ENCODE measurements at places on chromosomes 4 and X.

DNA sequence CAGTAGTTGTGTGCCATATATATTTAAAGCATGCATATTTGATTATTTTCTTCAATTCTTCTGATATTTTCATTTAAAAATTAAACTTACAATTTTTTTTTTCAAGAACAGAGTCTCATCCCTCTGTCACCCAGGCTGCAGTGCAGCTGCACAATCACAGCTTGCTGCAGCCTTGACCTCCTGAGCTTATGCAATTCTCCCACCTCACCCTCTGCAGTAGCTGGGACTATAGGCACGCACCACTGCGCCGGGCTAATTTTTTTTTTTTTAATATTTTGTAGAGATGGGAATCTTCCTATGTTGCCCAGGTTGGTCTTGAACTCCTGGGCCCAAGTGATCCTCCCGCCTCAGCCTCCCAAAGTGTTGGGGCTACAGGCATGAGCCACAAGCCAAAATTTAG, 5.8 kb upstream of the DCLK2 start:
- no peak for DNase-seq

- no peak for DNase-seq
These were observed 614.4 kb downstream of the RPA4 start for GRCh38 chrX:97498093-97498492.

GRCh38 chrX:153905481-153906095, 1.1 kb downstream of the AVPR2 start:
- DNase-seq, result no peak

DNA sequence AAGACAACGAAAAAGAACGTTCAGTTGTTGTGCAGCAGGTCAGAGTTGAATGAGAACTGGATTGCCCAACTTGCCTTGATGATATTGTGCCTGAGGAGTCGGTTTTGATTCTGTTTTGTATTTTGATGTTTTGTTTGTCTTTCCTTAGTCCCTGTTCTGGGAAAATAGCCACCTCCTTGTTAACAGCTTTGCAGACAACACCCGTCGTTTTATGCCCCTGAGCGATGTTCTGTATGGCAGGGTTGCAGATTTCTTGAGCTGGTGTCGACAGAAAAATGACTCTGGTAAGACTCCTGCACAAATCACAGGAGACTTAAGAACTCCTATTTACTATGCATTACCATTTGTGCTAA, 4.5 kb downstream of the BST1 start:
- DNase-seq, result no peak

GRCh38 chr4:183256343-183256742, 63.7 kb downstream of the CLDN22 start:
- no peak for DNase-seq

DNA sequence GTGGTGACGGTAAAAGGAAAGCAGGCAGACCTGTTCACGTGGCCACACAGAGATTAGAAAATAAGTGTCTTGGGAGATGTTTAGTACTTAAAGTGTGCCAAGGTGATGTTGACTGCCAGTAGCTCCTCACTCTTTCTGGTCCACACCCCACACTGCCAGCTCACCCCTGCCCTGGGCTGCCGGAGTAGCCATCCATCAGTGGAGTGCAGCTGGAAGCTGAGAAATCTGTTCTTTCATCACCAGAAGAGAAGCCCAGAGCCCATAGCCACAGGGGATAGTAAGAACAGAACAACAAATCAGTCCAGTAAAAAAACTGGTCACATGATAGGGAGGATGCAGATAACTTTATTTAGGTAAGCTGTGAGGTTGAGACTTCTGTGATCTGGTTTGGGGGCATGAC, 64.1 kb downstream of the WWC2 start:
- DNase-seq, result no peak

DNA sequence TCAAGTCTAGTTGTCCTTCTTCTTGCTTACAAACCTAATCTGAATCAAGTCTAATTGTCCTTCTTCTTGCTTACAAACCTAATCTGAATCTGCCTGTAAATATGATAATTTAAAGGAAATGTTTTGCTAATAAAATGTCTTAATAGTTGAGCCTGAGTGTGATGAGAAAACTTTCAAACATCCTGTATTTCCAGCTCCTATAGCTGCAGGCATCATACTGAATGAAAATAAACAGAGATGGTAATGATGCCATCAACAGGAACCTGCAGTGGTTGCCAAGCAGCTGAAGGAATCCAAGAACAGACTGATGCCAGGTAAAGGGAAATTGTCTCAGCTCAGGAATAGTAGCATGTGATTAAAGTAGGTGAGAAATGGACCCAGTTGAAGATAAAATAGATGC, 156.1 kb upstream of the IRS4 start:
- DNase-seq, result no peak

DNA sequence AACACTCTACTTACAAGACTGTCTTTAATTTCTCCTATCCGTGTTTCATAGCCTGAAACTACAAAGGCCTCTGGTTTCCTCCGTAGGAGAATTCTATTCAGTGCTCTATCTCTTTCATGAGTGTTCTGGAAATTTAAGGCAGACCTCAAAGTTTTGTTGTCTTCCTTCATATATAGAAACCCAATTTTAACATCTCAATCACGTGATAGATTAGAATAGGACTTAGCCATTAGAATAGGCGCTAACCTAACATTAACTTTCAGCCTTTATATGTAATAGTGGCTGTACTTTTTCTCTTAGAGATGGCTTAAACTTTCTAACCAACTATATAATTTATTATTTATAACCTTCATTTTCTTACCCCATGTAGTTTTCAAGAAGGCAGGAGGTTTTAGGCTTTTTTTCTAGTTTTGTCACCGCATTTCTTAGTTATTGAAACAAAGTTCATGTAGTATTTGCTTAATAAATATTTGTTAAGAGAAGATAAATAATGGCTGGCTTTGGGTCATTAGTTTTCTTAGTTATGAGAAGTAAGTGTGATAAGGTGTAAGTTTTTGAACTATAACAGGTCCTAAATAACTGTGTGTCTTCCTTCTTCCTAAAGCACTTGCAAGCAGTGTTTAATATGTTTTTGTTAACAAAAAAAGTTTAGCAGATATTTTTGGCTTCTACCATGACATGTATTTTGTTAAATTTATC, 1504.6 kb upstream of the ADGRL3 start:
- no peak for DNase-seq

DNA sequence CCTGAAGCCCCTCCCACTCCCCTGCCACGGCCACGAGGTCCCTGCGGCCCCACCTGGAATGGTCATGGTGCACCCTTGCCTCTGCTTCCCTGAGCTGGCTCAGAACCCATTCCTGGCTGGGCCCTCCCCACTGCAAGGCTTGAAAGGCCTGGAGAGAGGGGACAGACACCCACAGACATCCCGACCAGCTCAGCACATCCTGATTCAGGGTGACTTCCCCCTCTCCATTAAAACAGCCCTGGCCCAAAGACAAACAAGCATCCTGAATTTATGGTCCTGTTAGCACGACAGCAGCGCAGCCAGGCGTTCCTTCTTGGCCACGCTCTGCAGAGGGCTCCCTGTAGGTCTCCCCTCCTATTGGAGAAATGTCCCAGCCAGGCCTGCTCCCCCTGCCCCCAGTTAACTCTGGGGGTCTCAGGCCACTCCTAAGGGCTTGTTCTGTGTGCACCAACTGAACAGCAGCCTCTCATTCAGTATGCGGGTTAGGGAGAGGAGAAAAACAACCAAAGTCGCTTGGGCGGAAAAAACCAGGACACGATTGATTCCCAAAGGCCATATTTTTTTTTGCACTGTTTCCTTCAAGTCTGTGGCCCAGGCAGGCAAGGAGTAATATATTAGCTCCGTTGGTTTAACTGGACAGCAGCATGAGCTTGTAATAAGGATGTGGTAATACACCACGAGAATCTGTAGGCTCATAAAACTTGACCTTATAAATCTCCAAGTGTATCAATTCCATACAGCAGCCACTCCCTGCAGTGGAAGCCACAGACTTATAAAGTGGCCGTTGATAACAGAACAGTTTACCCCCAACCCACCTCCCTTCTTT, 106.7 kb upstream of the MSX1 start:
- no peak for DNase-seq

GRCh38 chr4:135032670-135033069, 831.1 kb upstream of the PABPC4L start:
- DNase-seq, result no peak

DNA sequence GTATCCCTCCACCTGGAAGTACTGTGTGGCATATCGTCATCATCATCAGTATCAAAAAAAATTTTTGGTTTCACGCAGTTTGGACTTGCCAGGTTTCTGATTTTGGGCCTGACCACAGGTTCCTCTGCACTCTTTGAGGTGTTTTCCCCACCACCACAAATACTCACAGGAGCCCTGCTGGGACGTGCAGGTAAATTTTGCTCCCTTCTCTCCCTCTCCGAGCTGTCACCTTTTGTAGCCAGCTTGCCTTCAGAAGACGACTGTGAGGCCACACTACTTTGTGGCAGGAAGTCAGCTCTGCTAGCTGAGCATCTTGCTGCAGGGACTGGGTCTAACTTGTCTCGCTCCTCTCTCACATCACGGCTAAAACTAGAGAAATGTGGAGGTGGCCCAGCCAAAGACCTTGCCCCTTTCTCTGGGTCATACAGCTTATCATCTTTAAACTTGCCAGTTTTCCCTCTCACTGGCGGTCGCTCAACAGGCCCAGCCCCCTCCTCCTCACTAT, 2.8 kb downstream of the PJA1 start:
- no peak for DNase-seq

- DNase-seq, result no peak
These were observed 27.1 kb downstream of the ATP11C start for GRCh38 chrX:139905743-139906142.

- no peak for DNase-seq
These were observed 312.9 kb downstream of the TRIML1 start for GRCh38 chr4:188452097-188452496.

GRCh38 chr4:149700272-149700671, 115.4 kb downstream of the IQCM start:
- no peak for DNase-seq

DNA sequence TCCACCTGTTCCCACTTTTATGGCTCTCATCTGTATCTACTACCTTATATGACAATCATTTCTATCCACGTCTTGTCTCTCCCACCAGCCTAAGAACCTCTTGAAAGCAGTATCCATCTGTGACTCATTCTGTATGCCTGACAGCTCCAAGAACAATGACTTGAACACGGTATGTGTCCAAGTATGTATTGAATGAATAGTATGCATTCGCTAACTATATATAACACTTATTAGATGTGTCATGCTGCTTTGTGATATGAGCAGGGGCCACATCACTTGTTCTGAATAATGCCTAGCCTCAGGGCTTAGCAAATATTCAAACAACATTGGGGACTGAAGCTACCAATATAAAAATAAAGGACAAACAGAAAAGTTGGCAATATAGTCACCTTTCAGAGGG, 4.9 kb downstream of the OPHN1 start:
- DNase-seq, result no peak

DNA sequence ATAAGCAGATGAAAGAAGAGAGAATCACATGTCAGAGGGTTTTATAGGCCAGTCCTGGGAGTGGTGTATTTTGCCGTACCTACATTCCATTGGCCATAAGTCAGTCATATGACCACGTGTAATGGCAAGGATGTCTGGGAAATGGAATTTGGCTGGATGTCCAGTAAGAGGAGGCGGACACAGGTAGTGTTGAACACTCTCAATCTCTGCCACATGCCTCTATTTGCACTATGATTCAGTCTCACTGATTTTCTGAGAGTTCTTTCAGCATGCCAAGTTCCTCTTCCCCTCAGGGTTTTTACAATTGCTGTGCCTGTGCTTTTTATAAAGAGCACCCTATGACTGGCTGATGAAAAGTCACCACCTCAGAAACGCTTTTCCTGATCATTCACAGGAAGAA, 164.2 kb upstream of the GPR101 start:
- DNase-seq, result no peak

DNA sequence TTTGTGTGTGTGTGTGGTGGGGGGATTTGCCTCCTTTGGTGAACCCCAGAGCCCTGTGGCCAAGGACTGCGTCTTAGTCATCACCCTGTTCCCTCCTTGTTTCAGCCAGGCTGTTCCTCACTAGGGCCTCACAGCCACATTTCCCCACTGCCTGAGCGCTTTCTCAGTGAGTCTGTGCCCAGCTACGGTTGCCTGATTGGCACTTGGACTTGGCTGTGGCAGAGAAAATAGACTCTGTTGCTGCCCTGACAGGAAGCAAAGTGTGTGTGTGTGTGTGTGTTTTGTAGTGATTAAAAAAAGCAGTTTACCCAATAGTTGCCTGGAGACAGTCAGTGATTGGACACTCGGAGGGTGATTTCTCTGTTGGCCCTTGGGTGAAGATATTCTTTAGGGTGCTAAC, 113.0 kb downstream of the UCHL1 start:
- DNase-seq, result no peak

DNA sequence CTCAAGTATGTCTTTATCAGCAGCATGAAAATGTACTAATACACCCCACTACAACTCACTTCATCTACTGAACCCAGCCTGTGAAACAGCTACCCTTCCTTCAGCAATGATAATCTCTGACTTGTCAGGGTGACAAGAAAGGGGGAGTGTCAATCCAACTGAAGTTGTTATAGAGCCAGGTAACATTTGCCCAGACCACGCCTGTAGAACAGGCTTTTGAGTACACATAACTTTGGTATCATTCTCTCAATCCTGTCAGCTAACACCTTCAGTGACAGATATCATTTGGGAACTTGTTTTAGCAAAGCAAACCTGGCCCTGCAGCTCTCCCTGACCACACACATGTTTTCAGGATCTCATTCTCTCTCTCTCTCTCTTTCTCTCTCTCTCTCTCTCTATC, 592.2 kb downstream of the SMARCA1 start:
- DNase-seq, result no peak

- DNase-seq, result no peak
These were observed 112.4 kb downstream of the BMPR1B start for GRCh38 chr4:94870146-94870545.

GRCh38 chr4:83276299-83277040, 8.1 kb downstream of the COQ2 start:
- peak; percentile 64 for DNase-seq

- DNase-seq, result peak; percentile 2
These were observed 390.7 kb downstream of the MAPK10 start for GRCh38 chr4:85968945-85969819.

GRCh38 chrX:11724122-11725017, 33.7 kb upstream of the MSL3 start:
- peak; percentile 39 for DNase-seq

DNA sequence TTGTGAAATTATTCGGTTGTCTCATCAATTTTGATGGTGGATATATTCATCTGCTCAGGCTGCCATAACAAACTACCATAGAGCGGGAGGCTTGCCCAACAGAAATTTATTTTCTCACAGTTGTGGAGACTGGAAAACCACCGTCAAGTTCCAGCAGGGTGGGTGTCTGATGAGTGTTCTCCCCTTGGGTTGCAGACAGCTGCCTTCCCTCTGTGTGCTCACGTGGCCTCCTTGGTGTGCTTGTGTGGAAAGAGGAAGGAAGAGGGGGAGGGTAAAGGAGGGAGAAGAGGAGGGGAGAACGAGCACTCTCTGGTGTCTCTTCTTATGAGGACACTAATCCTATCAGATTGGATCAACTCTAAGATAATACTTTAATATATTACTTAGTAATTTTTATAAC, 123.8 kb upstream of the TEX13D start:
- DNase-seq, result no peak

Measured in activated CD4-positive, alpha-beta T cell treated with anti-CD3 and anti-CD28 coated beads, Interleukin-10, Interleukin-2, amounts not matched to agents 100 ng/mL and 50 ng/mL, durations not matched to agents 16 hours and 8 hours (primary cell).